ENCODE measurements at places on chromosomes 5 and 9.

GRCh38 chr5:45162974-45163373 is 354.2 kb downstream of the MRPS30 start:
- no peak for DNase-seq

- no peak for DNase-seq
Observed at GRCh38 chr5:131627207-131627865, 7.7 kb downstream of the RAPGEF6 start.

DNA sequence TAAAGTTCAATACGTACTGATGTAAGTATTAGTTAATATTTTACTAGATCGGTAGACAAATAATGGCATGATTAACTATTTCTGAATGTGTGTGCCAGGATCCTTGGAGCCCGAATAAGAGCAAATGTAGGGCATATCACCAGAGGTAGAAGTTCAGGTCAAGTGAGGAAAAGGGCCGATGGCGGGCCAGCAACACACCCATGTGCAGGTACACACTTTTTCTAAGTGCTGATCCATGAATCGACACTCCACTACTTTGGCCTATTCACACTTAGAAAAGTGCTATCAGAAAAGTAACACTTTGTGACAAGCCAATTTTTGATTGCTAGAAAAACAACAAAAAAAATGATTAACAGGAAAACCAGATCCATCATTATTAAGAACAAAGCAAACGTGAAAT is 150.3 kb downstream of the AUH start:
- DNase-seq = no peak

GRCh38 chr9:104817437-104817836 is 53.5 kb downstream of the NIPSNAP3B start:
- no peak for DNase-seq

DNA sequence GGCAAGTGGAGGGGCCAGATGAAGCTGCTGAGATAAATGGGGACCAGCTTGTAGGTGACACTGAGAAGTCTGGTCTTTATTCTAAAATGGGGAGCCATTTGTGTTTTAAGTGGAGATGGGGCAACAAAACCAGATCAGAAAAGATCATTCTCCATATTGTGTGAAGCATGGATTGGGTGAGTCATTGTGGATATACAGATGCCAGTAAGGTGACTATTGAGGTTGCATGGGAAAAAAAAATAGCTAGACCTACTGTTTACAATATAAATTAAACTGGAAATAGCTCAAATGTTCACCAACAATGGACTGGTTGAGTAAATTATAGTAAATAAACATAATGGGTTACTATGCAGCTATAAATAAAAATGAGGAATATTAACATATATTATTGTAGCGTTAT is 5.4 kb upstream of the MAP1B start:
- DNase-seq = no peak

DNA sequence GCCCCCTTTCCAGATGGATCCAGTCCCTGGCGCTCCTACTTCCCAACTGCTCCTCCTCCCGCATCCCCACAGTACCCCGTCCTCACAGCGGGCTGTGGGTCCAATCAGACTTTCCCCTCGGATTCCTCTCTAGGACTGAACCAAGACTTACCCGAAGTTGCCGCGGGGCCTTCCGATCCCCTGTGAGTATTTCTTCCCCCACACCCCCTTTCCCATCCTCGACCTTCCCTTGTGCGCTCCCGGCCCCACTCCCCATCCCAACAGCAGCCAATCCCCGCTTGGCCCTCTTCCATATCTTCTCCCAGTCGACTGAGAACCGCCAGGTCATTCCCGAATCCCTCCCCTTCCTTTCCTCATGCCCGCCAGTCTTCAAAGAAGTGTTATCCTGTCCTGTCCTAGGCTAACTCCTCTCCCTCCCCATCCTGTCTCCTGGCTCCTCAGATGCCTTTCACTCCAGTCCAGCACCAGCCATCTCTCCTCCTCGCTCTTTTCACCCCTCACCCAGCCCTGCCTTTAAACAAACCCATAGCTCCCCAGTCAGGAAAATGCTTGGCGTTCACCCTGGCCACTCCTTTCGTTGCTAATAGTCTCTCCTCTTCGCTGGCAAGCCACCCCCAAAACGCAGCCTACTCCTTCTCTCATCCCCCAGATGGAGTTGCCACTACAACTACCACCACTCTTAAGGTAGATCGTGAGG is 646 bp downstream of the SWI5 start:
- DNase-seq = no peak

DNA sequence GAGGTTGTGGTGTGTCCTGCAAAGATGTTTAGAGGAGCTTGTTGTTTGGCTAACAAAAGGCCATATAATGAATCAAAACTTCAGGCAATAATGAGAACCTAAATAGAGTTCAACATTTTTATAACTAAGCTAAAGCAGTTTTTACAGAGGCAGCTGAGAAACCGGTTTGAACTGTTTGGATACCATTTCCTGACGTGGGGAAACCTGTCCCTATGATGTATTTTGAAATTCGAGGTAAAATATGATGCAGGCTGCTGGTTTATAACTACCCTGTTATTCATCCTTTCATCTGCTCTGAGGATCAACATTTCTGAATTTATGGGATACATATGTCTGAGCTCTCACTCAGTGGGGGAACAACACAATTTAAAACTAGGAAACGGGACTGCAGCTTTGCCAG is 289.5 kb upstream of the IRX2 start:
- no peak for DNase-seq

DNA sequence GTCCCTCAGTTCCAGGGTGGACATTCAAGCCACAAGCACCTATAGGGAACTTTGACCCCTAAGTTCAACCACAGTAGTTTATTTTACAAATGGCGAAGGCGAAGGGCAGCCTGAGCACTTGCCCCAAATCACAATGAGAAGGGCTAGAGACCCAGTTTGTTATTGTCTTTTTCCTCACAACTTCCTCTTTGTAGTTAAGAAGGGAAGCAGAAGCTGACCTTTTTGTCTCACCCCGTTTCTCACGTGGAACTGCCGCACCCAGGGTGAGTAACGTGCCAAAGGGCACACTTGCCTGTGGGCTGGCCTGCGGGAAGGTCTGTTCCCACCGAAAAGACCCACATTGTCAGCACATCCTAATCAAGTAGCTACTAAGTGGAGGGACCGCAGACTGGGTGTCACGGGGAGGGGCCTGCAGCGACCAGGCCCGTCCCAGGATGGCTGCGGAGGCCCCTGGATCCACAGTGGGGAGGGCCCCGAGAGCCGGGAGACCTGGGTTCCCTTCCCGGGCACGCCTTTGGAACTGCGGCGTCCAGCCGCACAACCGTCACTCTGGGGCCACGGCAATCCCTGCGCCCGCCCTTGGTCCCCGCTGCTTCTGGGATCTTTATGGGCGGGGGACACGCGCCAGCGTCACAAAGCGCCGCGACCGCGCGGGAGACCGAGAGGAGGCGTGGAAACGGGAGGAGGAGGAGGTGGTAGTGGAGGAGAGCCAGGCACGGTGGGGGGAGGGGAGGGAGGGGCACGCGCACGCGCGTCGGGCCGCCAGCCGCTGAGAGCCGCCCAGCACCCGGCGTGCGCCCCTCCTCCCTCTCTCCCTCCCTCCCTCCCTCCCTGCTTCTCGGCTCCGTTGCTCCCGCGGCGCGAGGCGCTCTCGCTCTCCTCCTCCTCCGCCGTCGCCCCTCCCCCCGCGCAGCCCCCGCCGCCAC is at the start of gene UBE2R2:
UBE2R2 (plus strand) TSS at position 834 of the 926 bp plus-strand sequence. CDS start 598 bp downstream, outside the sequence.
- peak; percentile 56 for DNase-seq

- no peak for DNase-seq
Observed at GRCh38 chr9:37998881-37999587, 70.0 kb downstream of the SHB start.

GRCh38 chr5:57931807-57932206 is 449.2 kb upstream of the ACTBL2 start:
- no peak for DNase-seq

GRCh38 chr5:169719360-169720314 is 82.6 kb downstream of the DOCK2 start:
- no peak for DNase-seq

DNA sequence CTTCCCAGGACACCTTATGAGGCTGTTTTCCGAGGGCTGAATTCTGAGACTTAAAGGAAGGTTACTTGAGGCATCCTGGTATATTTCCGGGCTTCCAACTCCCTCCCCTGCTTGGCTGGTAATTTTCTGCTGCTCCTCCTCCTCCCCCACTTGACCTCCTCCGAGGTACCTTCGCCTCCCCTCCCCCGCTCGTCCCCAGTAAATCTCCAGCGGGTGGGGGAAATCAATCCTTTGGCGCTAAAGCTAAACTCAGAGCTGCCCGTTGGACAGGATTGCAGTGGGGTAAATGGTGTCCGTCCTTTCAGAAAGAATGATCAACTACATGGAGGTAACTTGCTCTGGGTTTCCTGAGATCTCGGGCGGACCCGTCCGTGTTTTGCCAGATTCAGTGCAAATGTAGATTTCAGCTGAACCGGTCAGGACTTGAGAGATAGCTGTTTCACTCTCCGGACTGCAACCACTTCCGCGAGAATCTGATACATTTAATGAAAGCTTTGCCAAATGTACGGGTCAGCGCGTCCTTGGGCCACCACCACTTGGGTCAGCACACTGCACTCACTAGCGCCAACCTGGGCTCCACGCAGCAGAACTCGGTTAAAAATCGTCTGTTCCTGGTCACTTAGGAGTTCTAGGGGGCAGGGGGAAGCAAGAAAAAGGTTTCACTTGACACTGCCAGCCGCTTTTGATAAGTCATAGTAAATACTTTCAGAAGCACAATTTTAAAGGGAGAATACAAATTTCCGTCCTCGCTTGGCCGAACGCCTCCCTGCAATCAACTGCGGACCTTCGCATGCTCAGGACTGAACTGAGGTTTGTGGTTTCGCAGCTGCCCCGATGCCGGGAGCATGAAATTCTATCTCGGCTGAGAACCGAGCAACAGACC is 4.6 kb upstream of the ISL1 start:
- no peak for DNase-seq

GRCh38 chr5:14450018-14450524 is 131.5 kb upstream of the OTULINL start:
- no peak for DNase-seq

DNA sequence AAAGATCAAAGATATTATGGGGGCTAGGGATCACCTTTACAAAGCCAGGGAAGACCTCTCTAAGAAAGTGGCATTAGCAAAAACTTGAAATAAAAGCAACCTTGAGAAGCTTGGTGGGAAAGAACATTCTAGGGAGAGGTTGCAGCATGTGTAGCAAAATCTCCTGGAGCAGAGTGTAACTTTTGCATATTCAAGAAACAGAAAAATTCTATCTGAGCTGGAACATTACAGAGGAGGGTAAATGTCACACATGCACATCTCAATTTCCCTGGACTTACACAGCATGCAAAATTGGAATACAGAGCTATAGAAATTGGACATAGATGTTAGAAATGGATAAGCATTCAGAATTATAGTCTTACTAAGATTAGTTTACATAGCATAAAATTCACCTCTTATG is 510.0 kb downstream of the CETN3 start:
- no peak for DNase-seq

DNA sequence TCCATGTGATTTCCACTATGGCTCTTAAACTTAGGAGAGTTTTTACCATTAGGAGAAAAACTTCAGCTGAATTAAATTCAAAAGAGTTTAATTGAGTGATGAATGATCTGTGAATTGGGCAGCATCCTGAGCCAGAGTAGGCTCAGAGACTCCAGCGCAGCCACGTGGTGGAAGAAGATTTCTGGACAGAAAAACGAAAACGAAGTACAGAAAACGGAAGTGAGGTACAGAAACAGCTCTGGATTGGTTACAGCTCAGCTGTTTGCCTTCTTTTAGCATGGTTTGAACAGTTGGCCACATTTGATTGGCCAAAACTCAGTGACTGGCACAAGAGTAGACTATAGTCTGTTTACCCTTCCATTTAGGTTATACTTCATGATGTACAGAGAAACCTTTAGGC is 69.2 kb upstream of the PLPP1 start:
- DNase-seq = no peak

DNA sequence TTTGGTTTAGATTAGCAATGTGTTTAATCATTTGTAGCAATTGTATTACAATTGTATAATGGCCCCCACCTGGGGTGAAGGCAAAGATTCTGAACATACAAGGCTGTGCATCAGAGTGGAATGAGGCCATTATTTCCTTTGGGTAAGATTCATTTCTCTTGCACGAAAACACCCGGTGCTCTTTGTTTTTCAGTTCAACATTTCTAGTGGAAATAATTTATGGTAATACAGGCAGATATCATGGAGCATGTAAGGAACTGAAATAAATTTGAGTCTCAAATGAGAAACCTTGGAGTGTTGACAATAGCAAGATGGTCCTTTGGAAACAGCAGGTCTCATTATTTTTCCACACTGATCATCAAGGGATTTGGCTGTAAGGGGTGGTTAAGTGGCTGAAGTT is 475.9 kb downstream of the GABRG2 start:
- DNase-seq = no peak

DNA sequence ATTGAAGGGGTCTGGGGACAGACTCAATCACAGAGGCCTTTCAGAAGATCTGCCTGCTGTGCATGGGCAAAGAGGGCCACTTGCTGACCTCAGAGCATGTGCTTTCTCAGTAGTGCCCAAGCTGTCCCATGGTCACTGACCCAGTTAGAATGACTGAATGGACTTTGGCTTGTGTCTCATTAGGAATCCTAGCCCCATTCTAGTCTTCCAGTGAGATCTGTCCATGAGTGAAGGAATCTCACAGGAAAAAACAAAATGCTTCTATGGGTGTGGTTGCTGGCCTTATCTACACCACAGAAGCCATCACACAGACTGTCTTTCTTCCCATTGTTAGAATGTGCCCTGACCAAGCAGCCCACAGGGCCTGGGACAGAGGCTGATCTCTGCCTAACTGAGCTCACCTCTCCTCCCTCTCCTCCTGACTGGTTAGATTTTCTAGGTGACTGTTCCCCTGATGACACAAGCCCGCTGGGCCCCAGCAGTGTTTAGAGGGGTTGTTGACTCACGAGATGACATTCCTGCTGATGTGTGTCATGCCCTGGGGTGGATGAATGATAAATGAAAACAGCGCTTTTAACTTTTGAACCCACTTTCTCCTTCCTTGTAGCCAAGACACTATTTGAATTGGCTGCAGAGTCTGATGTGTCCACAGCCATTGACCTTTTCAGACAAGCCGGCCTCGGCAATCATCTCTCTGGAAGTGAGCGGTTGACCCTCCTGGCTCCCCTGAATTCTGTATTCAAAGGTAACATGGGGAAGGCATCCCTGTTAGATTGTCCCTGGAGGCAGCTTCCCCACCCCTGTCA is 24.8 kb downstream of the TGFBI start:
- DNase-seq = peak; percentile 59

DNA sequence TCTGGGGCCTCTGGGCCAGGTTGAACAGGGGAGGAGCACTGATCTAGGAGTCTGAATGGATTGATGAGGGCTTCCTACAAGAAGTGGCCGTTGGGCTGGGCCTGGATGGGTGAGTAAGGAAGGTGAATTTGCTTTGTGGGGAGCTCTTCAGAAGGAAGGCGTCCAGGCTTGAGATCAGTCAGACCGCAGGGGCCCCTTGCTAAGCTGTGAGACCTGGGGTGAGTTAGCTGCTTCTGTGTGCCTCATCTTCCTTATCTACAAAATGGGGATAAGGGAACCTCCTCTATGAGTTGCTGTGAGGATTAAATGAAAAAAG is 1.1 kb upstream of the SYNPO start:
- DNase-seq = no peak
